T-helper 22 cell (primary cell): ENCODE measurements at places on chromosomes 6 and 20.

- DNase-seq: no peak
These were observed 47.2 kb upstream of the IPCEF1 start for GRCh38 chr6:154403788-154404187.

GRCh38 chr6:48928937-48929336 lies 534.1 kb downstream of the MMUT start:
- no peak for DNase-seq

DNA sequence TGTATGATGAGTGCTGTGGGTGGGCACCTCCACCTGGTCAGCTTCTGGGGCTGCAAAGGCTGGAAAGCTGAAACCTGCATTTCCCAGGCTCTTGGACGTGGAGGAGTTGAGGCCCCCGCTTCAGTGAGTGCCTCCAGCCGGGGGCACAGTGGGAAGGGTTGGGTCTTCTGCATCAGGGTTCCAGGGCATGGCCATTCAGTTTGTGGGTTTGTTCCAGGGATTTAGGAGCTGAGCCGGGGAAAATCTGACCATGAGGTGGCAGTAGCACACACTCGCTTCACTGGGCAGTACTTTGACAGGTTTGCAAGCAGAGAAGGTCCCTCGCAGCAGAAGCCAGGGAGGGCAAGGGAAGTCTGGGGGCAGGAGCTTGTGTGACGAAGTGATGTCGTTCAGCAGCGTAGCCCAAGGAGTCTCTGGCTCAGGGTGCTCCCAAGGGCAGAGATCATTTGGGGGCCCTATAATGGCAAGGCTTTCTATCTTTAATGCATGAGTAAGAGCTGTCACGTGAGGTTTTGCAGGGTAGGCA lies 69.5 kb upstream of the SULF2 start:
- no peak for DNase-seq

- peak; percentile 39 for DNase-seq
These were observed 16.1 kb downstream of the FGD2 start for GRCh38 chr6:37021356-37022129.

- DNase-seq: no peak
These were observed 30.9 kb upstream of the CD83 start for GRCh38 chr6:14086701-14087100.

DNA sequence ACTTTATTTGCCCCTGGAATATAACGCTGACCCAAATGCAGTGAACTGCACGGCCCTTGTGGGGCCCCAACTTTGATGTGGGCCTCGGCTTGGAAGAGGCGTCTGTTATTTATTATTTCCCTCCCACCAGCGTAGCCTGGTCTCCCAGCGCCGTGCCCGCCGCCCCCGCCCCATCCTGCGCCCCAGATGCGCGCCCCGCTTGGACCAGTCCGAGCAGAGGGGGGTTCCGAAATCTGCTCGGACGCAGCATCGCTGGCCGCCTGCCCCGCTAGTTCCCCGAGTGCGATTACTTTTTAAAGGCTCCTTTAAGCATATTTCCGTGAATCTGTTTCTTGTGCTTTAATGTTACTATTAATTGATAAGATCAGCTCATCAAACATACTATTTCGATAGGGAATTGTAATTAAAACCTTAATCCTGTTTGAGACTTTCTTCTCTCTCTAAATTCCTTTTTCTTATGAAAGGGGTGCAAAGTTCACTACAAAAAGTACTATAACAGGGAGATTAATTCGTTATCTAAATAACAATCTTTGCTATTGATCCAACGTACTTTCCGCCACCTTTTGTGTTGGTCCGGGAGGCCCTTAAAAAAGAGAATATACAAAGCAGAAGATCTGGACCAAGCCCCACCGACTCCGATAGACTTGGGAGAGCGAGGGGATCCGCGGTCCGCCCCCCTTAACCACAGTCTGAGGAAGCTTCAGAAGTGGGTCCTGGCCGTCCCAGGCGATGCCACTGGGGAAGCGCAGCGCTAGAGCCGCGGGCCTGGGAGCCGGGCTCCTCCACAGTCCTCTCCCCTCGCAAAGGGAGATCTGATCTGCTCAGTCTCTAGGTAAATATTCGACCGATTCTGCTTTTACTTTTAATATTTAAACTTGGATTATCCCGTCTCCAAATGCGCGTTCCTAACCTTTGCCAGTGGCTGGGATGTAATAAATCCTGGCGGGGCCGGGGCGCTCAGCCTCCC lies 10.2 kb downstream of the POU3F2 start:
- DNase-seq: no peak

- no peak for DNase-seq
These were observed 480.8 kb upstream of the JARID2 start for GRCh38 chr6:14765106-14765505.

GRCh38 chr20:59823491-59824259 lies 109.8 kb downstream of the SYCP2 start:
- DNase-seq: no peak

DNA sequence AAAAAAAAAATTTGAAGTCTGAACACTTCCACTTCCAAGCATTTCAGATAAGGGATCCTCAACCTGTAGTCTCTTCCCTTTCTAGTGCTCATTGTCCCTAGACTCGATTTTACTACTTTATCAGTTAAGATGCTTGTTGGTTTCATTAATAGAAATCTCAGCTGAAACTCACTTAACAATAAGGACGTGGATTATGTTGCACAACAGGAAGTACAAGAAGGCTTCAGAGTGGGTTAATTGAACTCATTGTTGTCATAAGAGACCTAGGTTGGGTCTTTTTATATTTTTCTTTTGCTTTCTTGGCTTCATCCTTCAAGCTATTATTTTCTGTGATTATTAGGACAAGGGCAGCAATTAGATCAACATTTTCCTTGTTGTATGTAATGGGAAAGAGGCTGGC lies 175.2 kb downstream of the CDKAL1 start:
- DNase-seq: no peak

DNA sequence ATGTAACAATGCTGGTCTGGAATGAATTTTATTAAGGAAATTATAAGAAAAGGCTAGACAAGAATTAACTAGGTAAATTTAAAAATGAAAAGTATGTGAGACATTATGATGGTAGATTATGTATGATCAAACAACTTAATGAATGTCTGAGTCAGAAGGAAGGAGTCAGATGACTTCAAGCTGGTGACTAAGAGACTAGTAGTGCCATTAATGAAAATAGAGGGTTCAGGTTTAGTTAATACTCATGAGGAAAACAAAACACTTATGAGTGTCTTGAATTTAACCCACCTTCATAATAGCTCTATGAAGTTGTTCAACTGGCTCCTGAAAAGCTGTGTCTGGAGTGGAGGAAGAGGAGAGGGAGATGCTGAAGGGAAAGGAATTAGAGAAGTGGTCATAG lies 256.3 kb downstream of the ADGRB3 start:
- DNase-seq: no peak

GRCh38 chr6:38143191-38144150 lies 323.9 kb downstream of the ZFAND3 start:
- DNase-seq: no peak

GRCh38 chr20:47188540-47188939 lies 168.0 kb downstream of the ZMYND8 start:
- no peak for DNase-seq

- peak; percentile 73 for DNase-seq
These were observed 27.8 kb downstream of the PAQR8 start for GRCh38 chr6:52389626-52390360.

- DNase-seq: no peak
These were observed 66.0 kb downstream of the ELOVL5 start for GRCh38 chr6:53282741-53283140.

DNA sequence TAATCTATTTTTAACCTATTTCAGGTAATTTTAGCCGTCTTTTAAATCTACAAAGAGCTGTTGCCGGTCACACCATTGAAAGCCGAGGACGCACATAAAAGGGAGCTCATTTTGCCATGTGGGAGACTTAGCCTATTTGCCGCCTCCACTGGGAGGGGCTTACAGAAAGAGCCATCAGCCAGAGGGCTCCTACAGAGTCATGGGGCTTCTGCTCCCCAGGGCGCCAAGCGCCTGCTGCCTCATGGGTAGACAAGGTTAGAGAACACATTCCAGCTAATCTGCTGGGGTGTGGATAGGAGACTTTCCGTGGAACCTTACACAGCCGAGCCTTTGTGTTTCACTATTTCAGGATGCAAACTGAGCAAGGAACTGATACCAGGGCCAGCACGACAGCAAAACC lies 12.6 kb downstream of the PCMTD2 start:
- no peak for DNase-seq

GRCh38 chr20:33719277-33719988 lies 677 bp downstream of the PXMP4 start:
- no peak for DNase-seq

DNA sequence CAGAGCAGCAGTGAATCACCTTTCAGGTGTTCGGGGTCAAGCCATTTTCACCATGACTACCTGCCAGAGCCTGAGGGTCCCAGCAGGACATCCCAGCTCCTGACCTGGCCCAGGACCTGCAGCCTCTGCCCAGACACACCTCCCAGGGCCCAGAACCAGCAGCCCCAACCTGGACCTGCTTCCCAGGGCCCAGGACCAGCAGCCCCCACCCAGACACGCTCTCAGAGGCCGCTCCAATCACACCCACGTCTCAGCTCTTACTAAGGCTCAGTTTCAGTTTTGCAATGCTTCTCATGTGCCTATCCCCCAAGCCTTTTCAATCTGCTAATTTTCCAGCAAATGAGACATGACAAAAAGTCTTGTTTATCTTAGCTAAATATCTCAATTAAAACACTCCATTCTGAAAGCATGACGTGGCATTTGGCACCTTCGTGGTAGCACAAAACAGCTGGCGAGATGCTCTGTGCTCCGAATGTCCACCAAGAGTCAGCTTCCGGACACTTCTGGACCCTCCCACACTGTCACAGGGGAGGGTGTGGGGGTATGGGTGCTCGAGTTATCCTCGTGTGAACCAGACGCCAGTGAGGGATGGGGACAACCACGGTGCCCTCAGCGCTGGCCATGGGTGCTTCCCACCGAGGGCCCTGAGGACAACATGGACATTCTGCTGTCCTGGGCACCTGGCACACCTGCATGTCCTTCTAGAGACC lies 253.2 kb downstream of the DLL1 start:
- DNase-seq: no peak

- DNase-seq: no peak
These were observed 117.5 kb downstream of the PLCB4 start for GRCh38 chr20:9186396-9186795.

GRCh38 chr6:122393351-122393896 lies 6.0 kb upstream of the HSF2 start:
- no peak for DNase-seq

- no peak for DNase-seq
These were observed 46.9 kb upstream of the SPACA1 start for GRCh38 chr6:88000713-88001112.

GRCh38 chr6:157620944-157621343 lies 202.1 kb upstream of the SNX9 start:
- DNase-seq: no peak

GRCh38 chr6:126461045-126461444 lies 121.1 kb downstream of the CENPW start:
- no peak for DNase-seq

- DNase-seq: no peak
These were observed 11.7 kb downstream of the PTPRK start for GRCh38 chr6:128508588-128509296.

DNA sequence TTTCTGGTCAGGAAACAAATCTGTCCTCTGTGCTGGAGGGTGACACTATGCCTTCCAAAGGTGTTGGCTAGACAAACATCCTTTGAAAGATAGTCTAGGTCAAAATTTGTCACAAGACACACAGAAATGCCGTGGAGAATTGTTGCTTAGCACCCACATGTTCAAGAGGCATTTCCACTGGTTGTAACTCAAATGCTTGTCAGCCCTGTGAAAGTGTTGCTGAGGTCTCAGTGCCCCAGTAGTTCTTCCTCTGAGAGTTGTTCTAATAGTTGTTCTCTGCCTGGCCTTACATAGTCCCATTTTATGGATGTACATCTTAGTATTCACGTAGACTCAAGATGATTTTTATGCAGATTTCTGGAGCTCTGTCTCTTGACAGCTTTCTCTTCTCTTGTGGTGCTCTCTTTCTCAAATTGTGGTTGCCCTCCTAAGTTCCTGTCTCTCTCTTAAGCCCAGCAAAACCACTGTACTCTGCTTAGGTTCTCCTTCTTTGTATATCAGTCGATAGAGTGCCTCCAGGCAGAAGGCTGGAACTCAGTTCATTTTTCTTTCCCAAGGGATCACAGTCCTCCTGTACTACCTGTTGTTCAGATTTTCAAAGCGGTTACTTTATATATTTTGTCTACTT lies 39.5 kb upstream of the REV3L start:
- no peak for DNase-seq

DNA sequence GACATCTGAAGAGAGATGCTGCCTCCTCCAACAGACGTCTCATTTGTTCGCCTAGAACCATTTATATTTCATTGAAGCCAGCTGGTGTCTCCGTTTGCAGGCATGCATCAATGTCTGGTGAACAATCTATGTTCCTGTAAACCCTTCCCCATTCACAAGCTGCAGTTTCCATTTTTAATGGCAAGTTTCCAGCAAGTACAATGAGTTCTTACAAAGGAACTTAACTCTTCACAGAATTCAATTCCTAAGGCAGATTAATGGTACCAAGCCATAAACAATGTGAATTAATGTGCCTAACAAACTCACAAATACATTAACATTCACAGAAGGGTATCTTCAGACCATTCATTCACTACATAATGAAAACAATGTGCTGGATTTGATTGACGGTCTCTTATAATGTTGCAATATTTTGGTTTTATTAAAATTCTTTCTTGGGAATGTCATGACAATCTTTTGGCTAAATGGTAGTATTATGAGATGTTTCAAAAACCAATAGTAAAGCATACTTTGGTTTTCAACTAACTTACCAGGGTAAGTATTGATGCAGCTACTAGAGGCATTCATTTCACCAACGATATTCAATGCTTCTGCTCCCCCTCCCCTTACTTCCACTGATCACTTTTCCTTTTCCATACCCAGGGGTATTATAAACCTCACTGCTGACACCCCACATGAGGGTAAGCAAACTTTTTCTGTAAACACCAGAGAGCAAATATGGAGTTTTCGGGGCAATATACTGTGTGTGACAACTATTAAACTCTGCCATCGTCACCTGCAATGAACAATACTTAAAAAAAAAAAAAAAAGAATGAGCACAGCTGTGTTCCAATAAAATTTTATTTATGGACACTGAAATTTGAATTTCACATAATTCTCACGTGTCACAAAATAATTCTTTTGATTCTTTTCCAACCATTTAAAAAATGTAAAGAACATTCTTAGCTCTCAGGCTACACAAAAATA lies 4.2 kb downstream of the AKIRIN2 start:
- DNase-seq: no peak

GRCh38 chr6:142416179-142416578 lies 114.4 kb downstream of the ADGRG6 start:
- no peak for DNase-seq

GRCh38 chr6:145015739-145016558 lies 719.4 kb downstream of the EPM2A start:
- no peak for DNase-seq

GRCh38 chr20:56924292-56925081 lies 295.4 kb downstream of the TFAP2C start:
- DNase-seq: no peak

GRCh38 chr20:44031001-44031574 lies 116.4 kb downstream of the TOX2 start:
- DNase-seq: no peak

GRCh38 chr20:10427060-10427692 lies 6.8 kb downstream of the MKKS start:
- DNase-seq: no peak
